ENCODE measurements at places on chromosomes 16 and 17.

- no peak for DNase-seq
Observed at GRCh38 chr17:72498364-72499210, 377.8 kb downstream of the SOX9 start.

DNA sequence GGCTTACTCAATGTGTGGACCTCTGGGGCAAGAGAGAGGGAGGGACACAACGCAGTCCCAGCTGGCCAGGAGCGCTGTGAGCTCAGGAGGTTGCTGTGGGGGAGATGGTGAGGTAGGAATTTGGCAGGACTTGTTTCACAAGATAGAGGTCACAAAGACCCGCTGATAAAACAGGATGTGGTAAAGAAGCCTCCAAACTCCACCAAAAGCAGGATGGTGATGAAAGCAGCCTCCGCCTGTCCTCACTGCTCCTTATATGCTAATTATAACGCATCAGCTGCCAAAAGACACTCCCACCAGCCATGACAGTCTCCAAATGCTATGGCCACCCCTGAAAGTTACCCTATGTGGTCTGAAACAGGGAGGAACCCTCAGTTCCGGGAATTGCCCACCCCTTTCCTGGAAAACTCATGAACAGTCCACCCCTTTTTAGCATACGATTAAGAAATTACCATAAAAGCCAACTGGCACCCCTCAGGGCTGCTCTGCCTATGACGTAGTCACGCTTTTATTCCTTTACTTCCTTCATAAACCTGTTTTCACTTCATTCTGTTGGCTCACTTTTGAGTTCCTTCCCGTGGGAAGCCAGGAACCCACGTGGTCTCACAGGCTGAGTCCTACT is 5.3 kb upstream of the EIF4A3 start:
- no peak for DNase-seq

DNA sequence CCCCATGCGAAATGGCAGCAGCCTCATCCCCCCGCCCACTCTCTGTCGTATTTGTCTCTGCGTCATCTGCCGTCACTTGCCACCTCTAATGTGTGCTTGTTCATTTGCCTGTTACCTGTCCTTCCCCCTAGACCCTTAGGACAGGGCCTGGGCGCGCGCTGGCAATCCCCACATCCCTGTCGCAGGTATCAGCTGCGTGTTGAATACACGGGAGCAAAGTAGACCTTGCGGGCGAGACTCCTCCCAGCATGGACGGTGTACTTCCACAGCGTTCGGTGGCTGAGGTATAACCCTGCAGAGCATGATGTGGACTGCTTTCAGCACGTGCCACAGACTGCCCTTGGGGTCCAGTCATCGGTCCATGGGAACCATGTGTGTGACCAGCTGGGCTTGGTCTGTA is 170.1 kb upstream of the CHMP6 start:
- DNase-seq: no peak

DNA sequence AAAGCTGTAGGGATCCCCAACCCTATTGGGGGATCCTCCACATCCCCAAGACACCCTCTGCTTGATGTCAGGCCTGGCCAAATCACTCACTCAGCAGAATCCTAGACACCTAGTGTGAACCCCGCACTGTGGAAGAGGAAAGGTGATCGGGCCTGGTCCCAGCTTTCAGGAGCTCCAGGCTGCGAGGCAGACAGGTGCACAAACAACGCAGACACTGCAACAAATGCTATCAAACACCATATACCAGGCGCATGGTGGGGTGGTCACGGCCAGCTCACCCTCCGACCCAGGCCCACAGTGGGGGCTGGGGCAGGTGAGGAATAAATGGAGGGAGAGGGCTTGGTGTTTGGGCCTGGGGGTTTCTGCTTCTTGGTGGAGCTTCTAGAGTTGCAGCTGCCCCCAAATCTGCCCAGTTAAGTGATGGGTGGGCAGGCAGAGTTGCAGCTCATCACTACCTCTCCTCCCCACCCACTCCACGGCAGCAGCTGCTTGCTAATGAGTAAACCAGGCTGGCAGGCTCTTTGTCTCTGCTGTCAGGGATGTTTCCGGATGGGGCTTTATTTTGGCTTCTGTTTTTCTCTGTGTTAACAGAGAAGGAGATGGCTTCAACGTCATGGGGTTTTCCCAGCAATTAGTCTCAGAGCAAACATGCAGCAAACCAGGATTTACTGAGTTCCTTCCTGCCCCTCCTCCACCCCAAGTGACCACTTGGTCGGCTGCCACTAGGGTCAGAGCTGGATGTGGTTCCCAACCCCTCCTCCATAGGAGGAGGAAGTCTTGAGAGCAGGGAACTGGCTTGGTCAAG is 46.6 kb downstream of the PECAM1 start:
- DNase-seq: no peak

- no peak for DNase-seq
Observed at GRCh38 chr17:54194268-54194667, 371.5 kb downstream of the KIF2B start.

- DNase-seq: no peak
Observed at GRCh38 chr17:64315032-64315490, 52.0 kb upstream of the TEX2 start.

DNA sequence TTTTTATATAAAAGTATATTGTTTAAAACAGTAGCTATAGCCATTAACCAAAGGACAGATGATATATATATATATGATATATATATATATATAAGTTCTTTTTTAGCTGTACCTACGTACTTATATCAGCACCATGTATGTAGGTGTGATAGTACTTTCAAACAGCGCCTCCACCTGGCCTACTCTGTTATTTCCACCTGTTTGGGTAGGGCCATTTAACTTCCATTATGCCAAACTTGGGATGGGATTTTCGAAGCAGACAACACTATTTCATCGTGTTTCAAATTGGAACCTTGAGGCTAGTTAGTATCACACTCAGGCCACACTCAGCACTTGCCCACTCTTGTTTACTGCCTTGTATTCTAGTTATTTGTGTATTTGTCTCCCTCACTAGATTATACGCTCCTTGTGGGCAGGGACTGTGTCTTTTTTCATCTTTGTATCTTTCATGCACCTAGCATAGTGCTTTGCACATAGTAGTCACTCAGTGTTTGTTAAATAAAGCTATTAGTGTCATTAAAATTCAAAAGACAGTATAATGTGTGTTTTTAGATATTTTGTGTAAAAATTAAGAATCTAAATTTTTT is 11.8 kb upstream of the CLTC start:
- DNase-seq: no peak

GRCh38 chr16:2209258-2210008 is 1.2 kb downstream of the BRICD5 start:
- no peak for DNase-seq

DNA sequence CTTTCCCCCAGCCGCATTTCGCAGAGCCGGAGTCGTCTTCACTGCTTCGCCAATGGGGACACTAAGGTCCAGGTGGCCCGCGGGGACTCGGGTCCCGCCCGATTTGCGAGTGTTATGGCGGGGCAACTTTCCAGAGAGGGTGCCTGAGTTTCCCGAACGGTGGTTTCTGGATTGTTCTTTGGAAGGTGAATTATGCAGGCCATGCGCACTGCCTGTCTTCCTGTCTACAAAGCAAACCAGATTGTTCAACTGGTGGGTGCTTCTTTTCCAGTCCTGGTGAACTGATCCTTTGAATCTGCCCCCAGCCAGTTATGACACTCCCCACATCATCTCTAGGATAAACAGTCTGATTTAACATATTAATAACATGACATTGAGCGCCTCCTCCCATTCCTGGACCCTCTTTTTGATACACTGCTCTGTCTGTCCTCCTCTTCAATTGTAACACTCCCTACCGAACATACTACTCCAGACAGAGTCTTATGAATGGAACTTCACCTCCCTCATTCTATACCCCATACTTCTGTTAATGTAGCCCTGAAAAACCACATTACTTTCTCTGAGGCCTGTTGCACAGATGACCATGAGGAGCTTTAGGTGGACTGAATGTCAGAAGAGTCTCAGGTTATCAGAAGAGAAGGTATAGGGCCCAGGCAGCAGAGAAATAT is 159.0 kb downstream of the RAB11FIP4 start:
- no peak for DNase-seq

- DNase-seq: no peak
Observed at GRCh38 chr16:15993946-15994665, 44.7 kb downstream of the ABCC1 start.

DNA sequence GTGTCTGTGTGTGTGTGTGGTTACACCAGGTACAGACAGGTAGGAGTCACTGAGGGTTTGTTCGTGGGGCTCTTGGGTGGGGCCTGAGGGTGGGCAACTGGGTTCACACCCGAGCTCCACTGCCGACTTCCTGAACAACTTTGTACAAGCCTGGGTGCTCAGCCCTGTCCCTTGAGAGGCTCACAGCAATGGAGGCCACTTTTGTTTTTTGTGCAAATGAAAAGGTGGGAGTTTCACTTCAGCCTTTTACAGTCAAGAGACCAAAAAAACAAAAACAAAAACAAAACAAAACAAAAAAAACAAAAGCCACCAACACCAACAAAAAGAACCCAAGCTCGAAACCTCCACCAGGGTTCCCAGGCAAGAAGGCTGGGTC is 2.4 kb downstream of the RHBDF2 start:
- no peak for DNase-seq

DNA sequence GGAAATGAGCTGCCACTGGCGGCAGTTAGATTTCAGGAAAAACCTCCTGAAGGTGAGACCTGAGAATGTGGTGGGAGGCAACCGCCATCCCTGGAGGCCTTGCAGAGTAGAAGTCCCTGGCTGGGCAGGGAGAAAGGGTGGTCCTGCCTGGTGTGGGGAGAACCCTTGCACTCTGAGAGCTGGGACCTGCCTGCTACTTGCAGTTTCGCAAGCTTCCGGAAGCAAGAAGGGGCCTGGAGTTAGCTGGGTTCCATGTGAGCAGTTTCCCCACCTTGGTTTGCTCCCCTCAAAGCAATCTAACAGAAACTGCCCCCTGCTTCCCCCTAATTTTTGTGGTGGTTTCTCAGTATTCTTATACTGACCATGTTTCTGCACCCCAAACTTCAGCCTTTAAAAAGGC is 6.5 kb downstream of the ZNF629 start:
- DNase-seq: no peak

GRCh38 chr16:52591934-52592592 is 45.1 kb upstream of the TOX3 start:
- DNase-seq: no peak

DNA sequence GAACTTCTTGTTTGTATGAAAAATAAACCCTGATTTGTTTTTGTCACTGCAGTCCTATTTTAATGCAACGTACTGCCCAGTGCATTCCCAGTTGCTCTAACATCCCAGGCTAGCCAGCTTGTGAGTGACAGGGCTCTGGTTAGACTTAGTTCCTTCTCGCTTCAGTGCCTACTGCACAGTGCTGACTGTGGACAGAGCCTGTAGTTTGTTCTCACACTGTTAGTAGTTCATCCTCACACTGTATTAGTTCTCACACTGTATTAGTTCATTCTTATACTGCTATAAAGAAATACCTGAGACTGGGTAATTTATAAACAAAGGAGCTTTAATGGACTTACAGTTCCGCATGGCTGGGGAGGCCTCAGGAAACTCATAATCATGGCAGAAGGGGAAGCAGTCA is 116.6 kb upstream of the SALL1 start:
- DNase-seq: no peak

DNA sequence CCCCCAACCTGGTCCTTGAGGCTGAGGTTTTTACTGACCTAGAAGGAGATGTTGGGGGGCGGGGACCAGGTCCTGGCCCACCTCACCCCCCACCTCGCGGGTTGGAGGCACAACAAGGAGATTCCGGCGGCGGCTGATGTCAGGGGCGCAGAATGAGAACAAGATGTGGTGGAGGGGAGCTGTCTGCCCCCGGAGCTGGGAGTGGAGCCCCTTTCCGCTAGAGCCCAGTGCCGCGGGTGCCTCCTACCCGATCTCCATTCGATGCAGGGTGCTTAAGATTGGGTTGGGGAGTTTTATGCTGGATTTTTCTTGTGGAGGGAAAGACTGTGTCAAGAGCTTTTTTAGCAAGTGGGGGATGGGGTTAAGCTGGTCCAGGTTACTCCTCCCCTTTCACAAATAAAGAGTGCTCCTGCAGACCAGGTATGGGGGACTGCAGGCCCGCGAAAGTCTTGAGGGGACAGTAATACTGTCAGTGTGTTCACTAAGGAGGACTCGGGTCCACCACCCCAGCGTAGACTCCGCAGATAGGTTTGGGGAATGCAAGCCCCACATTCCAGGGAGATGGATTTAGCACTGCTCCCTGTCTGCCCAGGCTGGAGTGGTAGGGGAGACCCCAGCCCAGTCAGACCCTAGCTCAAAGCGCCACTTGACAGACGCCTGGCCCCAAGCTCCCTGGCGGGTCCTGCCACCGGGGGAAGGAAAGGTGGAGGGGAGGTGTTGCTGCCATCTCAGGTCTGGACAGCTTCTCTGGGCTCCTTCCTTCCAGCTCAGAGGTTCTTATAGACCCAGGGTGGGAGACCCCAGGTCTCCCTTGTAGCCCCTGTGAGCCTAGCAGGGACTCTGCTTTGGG is 2.0 kb downstream of the CACNA1G start:
- no peak for DNase-seq

DNA sequence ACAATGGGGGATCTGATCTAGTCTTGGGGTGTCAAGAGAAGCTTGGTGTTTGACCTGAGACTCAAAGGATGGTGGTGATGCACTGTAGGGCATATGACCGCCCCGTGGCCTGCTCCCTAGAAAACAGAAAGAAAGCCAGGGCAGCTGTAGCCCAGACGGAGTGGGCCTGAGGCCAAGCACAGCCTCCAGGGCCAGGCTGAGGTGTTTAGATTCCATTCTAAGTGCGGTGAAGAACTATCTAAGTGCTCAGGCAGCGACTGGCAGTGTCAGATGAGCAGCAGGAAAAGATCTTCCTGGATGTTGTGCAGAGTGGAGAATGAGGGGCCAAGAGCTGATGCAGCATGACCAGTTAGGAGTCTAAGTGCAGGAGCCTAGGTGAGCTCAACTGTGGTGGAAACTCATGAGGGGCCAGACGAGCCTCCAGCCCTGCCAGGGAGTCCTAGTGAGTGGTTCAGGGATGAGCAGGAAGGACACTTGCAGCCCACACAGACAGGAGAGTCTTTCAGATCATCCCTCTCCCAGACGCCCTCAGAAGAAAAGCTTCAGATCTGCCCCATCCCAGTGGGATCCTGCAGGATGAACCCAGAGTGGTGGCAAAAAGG is 314.2 kb upstream of the CCL2 start:
- DNase-seq: no peak

DNA sequence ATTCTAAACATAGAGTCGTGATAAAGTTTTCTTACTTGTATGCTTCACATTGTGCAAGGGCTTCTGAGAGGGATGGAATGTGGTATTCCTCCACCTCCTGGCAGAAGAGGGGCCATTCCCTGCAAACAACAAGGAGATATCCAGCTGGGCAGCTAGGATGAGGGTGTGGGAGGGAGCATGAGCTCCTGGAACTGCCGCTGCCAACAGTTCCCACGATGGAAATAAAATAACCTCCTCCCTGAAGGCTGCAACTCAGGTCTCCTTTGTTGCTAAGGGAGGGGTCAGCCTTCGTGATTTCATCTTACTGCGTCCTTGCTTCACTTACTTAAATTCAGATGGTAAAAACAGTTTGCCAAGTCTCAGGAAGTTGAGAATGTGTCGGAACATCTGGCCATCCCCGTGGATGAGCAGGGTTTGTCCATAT is 15.6 kb downstream of the PLEKHG4 start:
- no peak for DNase-seq

DNA sequence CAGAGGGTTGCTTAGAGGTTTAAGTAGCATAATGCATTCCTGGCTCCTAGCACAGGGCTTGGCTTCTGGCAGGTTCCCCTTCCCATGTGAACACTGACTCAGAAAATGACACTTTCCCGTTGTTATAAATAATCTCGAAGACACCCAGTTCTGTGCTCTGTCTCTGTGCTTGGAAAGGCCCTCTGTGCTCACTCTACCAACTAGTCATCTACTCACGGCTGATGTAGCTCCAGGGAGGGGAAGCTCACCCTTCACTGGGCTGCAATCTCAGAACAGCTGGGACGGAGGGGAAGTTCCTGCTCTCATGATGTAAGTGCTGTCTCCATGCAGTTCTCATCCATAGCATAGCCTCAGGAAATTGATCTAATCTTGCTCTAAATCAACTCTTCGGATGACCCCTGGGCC is 230.5 kb upstream of the ASIC2 start:
- no peak for DNase-seq
